Activated CD8-positive, alpha-beta memory T cell treated with anti-CD3 and anti-CD28 coated beads for 4 hours (primary cell): ENCODE measurements at places on chromosomes 5 and 9.

DNA sequence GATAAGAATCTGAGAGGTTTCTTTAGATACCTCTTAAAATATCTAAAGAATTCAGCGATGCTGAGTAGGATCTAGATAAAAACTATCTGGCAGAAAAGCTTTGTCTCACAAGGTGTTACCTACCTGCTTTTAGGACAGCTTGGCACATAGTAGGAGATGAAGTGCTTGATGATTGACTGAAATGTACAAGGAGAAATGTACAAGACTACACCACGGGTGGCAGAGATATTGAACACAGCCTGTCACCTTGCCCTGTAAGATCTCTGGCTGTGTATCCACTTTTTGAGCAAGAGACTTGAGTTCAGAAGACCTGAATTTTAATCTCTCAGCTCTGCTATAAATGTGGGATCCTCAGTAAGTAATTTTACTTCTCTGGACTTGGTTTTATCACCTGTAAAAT, 15.7 kb downstream of the ALDOB start:
- no peak for DNase-seq

- no peak for DNase-seq
These were observed 17.3 kb upstream of the DAP start for GRCh38 chr5:10778179-10778910.

DNA sequence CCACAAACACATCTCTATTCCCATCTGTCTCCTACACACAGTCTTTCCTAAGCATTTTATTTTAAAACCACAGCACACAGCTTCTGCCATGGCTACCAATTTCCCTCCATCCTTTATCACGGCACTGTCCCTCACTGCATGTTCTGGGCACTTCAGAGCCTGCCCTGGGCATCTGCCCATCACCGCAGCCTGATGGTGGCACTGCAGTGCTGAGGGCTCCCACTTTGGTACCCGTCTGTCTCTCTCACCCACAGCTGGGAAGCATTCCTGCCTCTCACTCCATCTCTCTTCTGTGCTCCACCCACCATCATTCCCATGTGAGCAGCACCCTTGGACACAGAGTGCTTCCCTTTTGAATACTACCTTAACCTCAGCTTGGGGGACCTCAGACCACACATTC, 31.7 kb downstream of the ZDHHC11 start:
- no peak for DNase-seq

DNA sequence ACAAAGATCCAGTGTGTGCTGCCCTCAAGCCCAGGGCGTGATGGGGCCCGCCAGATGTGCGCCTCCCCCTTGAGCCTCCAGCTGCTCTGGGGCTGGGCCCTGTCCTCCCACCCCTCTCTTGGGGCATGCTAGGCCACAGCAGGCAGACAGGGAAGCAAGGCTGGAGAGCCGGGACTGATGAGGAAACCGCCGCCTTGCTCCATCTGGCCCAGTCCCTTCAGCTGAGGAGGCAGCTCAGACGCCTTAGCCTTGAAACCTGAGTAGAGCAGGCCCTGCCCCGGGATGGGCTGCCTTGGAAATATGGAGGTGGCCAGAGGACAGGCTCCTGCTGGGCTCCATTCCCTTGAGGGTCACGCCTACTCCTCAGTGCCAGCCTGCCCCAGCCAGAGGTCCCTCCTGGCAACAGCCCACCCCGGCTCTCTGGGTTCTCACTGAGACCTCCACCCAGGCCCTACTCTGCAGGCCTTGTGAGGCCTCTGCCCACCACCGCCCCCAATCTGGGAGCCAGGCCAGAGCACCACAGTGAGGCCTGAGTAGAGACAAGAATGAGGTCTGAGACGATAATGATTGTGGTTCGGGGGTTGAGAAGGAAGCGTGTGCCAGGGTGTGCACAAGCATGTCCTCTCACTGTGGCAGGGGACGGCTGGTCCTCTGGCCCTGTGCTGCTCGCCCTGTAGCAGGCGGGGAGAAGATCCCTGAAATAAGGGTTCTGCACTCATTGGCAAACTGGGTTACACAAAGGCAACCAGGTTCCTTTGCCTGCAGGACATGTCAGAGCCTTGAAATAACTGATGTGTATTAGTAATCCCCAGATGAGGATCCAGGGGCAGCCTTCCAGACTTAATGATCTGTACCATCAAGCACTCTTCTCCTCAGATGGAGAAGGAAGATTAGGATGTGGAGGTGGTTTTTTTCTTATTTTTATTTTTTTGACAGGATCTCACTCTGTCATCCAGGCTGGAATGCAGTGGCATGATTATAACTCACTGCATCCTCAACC, 30.9 kb downstream of the CXXC5 start:
- no peak for DNase-seq

- no peak for DNase-seq
These were observed 42.1 kb upstream of the STXBP1 start for GRCh38 chr9:127569886-127570401.

- DNase-seq: no peak
These were observed 33.1 kb downstream of the ZNF366 start for GRCh38 chr5:72474046-72474500.

DNA sequence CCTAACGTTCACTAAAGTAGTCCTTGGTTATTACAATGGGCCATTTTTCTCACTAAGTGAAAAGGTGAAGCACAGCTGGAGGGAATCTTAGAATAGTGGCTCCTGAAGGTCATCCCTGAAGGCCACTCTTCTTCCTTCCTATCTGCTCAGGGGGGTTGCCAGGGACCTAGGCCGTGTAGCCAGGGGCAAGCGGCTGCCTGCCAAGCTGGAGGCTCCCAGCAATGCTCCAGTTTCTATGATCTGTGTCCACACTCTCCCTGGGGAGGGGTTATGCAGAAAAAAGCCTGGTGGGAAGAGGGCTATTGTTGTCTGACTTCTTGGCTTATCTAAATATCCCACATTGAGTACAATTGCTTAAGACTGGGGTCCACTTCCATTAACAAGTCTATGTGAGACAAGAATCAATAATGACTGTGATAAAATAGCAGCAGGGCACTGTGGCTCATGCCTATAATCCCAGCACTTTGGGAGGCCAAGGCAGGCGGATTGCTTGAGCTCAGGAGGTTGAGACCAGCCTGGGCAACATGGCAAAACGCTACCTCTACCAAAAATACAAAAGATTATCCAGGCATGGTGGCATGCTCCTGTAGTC, 3.8 kb downstream of the NMRK1 start:
- no peak for DNase-seq

- no peak for DNase-seq
These were observed 59.0 kb downstream of the KCNIP1 start for GRCh38 chr5:170562875-170563228.
